ENCODE measurements at places on chromosomes 2 and 18.

DNA sequence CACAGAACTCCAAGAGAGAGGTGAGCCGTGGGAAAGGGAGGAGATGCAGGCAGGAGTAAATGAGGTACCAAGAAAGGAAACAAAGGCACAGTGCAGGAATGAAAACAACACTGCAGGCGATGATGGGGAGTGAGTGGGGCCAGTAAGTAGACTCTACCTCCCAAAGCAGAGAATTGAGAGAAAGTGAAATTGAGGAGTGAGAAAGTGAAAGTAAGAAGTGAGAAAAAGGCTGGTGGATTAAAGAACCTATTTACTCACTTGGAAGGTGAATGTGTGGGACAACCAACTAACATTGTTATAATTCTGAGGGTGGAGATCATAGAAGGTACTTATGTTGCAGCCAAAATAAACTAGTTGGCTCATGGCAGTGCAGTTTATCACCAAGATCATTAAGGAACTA is 193.1 kb upstream of the TMEM200C start:
- no peak for DNase-seq

GRCh38 chr2:240383099-240383758 is 52.2 kb upstream of the GPC1 start:
- DNase-seq: no peak

DNA sequence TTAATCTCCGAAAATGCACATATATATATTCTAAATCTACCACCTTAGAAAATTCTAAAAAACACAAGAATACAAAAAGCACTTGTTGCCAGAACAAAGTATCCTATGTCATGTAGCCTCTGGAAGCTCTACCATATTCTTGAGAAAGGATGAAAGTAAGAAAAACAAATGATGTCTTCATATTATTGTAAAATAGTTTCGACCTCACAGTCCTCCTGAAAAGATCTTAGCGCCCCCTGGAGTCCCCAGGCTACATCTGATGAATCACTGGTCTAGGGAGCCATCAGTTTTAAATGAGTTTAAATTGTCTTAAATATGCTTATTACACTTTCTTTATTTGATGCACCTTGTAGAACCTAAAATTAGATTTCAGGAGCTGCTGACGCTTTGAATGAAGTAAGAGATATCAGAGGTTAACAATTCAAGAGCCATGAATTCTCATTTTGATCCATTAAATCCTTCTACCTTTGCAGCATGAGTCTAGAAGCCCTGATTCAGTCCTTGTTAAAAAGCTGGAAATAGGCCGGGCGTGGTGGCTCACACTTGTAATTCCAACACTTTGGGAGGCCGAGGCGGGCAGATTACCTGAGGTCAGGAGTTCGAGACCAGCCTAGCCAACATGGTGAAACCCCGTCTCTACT is 138.8 kb downstream of the MCFD2 start:
- no peak for DNase-seq

- DNase-seq: no peak
These were observed 117.6 kb downstream of the INHBB start for GRCh38 chr2:120463527-120463926.

GRCh38 chr2:39033980-39034379 is 86.9 kb downstream of the SOS1 start:
- no peak for DNase-seq

DNA sequence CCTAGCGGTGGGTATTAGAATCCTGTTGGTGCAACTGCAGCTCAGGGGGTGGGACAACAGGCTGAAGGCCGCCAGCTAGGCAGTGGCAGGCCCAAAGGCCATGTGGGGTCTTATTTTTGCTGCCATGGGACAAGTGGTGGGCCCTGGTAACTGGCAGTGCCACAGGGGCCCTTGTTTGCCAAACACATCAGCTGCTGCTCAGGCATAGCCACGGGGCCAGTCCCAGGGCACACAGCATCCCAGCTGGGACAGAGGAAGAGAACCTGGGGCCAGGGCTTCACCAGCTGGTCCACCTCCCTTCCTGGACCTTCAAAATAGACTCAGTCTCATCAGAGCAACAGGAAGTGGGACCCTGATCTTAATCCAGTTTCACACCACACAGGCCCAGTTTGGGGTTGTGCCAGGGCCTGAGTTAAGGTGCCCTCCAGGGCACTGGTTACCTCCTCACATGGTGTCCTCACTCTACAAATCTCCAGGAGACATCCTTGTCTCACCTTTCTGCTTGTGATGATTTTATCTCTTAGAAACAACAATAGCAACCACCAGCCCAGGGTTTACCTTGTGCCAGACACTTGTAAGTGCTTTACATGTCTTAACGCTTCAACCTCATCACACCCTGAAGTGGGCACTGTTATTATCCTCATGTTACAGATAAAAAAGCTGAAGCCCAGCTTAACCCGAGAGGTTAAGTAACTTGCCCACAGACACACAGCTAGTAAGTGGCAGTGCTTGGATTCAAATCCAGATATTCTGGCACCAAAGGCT is 98.5 kb downstream of the GYPC start:
- DNase-seq: no peak

GRCh38 chr2:128949360-128949759 is 630.7 kb upstream of the HS6ST1 start:
- DNase-seq: no peak

DNA sequence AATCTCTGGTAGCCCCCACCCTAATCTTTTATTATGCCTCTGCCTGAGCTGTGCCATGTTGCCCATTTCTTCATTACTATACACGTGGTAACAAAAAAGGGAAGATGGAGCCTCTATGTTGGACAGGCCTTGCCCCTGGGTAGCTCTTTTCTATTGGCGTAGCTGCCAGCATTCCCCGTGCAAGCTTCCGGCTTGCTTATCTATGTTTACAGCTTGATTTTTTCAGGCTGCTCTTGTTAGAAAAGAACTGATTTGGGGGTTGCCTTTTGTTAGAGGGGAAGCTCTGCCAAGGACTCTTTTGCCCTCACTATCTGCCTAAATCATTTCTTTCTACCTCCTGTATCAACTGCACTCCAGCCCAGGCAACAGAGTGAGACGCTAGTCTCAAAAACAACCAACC is 45.5 kb upstream of the ZSWIM2 start:
- no peak for DNase-seq

DNA sequence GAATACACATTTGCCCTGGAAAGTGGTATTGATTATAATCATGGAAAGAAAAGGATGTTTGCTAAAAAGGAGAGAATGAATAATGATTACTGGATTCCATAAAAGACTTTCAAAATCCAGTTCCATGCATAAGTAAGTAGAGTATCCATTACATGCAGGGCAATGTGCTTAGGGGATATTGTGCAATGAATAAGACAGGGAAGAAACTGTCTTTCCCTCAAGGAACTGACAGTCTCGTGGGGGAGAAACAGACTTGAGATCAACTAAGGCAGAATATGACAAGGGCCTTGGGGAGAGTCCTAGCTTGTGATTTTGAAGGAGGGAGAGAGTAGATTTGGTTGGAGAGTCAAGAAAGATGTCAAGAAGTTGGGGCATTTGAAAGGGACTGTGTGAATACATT is 130.6 kb downstream of the SPP2 start:
- DNase-seq: no peak

GRCh38 chr2:86037141-86037794 is 68.4 kb downstream of the POLR1A start:
- DNase-seq: no peak

- DNase-seq: no peak
These were observed 60.4 kb downstream of the TRIP12 start for GRCh38 chr2:229861431-229861830.

GRCh38 chr18:48769006-48769636 is 181.6 kb downstream of the SMAD7 start:
- DNase-seq: no peak

DNA sequence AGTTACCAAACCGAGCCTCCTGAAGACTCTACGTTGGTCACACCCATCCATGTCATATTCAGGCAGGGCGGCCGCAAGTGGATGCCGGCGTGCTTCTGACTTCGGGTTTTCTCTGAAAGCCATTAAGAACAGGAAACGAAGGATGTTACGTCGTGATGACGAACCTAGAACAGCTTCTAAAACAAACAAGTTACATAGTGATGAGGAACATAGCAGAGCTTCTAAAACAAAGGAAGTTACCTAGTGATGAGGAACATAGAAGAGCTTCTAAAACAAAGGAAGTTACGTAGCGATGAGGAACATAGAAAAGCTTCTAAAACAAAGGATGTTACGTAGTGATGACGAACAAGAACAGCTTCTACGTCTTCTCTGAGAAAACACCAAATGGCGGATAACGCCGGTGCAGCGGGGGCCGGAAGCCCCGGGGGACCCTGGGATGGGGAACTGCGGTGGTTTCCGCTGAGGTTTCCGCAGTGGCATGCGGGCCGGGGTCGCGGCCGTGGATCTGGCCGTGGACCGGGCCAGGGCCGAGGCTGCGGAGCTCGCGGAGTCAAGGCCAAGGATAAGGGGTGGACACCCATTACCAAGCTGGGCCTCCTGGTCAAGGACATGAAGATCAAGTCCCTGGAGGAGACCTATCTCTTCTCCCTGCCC is 141.1 kb downstream of the SOCS6 start:
- no peak for DNase-seq

GRCh38 chr2:183630964-183631363 is 506.7 kb downstream of the NUP35 start:
- no peak for DNase-seq
